ENCODE measurements at places on chromosomes 13 and 19. TPM values are rescaled to one million over a fixed set of nuclear protein-coding genes. Genes with fewer than 3 reads are reported as not detected.

The SIGLEC10 gene
- total RNA-seq: 13.9 TPM

- no peak for DNase-seq
Measured at GRCh38 chr19:35205733-35206323, 22.7 kb downstream of the FAM187B start.

The TGFB1 gene
- 92.6 TPM for total RNA-seq

GRCh38 chr19:48913114-48913889 is 13.2 kb downstream of the NUCB1 start:
- no peak for DNase-seq

The KLF5 gene
- total RNA-seq: 112 TPM

The POLR1D gene
- total RNA-seq: 124 TPM

DNA sequence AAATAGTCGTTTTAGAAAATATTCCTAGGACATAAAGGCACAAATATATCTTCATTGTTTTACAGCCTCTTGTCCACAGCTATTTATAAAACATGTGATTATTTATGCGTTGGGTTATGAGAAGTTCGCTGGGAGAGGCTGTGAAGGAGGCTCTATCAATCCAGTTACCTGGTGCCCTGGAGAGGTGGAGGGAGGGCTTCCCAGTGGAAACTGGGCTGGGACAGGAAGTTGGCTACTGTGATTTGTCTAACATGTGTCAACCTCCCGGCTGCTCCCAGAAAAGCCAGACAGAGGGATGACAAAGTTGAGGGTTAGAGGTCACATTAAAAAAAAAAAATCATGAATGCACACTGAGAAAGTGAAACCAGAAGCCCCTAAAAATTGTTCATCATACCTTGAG is 346.5 kb downstream of the ZNF536 start:
- DNase-seq: no peak

GRCh38 chr19:30046522-30046921 is 104.5 kb downstream of the URI1 start:
- DNase-seq: no peak

The FCHO1 gene
- total RNA-seq: 4.9 TPM

GRCh38 chr13:98466634-98467236 is 110.2 kb downstream of the STK24 start:
- no peak for DNase-seq

The PLEKHA4 gene
- 25.9 TPM for total RNA-seq

The ZNF665 gene
- 2.8 TPM for total RNA-seq

DNA sequence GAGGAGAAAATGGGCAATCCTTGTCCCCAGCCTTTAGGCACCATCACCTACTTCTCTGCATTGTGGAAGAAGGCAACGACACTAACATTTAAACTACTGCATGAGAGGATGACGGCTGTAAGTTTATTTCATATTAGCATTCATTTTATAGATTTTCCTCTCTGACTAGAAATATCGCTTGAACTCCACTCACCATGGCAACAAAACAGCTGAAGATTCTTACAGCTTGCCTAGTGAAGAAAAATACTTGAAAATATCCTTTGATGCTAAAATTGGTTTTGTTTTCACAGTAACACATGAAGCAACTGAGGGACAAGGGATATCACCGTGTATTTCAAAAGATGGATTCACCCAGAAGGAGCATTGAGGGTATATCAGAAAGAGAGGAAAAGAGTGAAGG is 284.3 kb downstream of the LIG4 start:
- DNase-seq: no peak

- no peak for DNase-seq
Measured at GRCh38 chr13:85099245-85099644, 700.0 kb downstream of the SLITRK6 start.

GRCh38 chr19:38162094-38162493 is 61.9 kb downstream of the DPF1 start:
- no peak for DNase-seq

DNA sequence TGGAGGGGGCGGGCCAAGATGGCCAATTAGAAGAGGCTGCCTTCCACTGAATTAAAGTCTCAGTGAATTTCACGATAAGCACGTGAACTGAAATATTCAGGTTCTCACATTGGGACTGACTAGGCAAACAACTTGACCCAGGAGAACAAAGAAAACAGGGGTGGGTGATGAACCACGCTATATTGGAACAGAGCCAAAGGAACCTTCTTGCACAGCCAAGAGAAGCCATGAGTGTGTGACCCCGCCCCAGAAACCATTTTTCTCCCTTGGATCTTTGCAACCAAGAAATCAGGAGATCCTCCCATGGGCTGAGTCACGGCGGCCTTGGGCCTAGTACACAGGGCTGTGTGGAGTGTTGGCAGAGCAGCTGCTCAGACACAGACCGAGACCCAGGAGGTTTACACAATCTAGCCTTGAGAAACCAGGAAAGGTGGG is 36.8 kb downstream of the ERICH4 start:
- peak; percentile 48 for DNase-seq

- DNase-seq: no peak
Measured at GRCh38 chr13:37486171-37486681, 112.3 kb downstream of the POSTN start.

- DNase-seq: no peak
Measured at GRCh38 chr13:69069554-69070133, 1038.0 kb upstream of the ATXN8OS start.

- DNase-seq: no peak
Measured at GRCh38 chr13:91381371-91381770, 17.1 kb upstream of the GPC5 start.

DNA sequence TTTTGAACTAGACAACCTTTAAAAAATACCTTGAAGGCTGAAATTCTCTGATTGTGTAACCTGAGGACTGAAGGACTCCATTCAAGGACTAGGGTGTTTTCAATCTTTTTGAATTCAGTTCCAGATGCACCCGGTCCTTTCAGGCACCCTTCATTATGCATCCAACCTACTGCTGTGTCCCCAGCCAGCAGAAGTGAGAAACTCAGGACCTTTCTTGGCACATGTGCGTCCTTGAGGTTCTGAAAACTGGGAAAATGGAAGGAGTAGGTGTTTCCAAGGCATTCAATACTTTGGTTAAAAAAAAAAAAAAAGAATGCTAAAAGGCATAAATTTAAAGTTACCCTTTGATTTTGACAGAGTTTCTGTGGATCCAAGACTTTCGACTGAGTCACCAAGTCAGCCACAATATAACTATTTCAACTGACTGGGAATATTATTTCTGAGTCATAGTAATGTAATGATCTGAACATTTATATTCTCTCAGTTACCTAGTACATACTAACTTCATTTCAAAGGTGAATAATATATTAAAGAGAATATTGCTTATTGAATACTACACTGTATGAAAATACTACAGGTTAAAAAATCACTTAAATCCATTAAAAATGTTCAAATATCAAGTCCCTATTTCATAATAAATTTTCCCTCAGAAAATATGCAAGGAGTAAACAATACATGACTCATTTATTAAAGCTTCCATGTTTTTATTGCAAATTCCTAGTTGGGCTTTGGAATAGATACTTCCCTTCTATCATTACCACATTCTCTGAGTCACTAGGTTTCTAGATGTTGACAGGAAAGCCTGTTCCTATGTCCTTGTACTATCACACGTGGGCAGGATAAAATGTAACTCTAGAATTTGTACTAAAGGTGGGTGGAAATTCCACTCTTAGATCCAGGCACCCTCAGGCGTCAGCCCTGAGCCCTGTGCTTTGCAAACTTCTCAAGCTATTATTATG is 2.4 kb upstream of the ITGBL1 start:
- DNase-seq: no peak

- DNase-seq: no peak
Measured at GRCh38 chr19:33301144-33301899, 1.0 kb downstream of the CEBPA start.

The ZNF93 gene
- 6.0 TPM for total RNA-seq

- DNase-seq: no peak
Measured at GRCh38 chr13:23918208-23918607, 20.9 kb upstream of the C1QTNF9B start.

GRCh38 chr19:32828643-32829344 is 40.8 kb downstream of the SLC7A9 start:
- no peak for DNase-seq

DNA sequence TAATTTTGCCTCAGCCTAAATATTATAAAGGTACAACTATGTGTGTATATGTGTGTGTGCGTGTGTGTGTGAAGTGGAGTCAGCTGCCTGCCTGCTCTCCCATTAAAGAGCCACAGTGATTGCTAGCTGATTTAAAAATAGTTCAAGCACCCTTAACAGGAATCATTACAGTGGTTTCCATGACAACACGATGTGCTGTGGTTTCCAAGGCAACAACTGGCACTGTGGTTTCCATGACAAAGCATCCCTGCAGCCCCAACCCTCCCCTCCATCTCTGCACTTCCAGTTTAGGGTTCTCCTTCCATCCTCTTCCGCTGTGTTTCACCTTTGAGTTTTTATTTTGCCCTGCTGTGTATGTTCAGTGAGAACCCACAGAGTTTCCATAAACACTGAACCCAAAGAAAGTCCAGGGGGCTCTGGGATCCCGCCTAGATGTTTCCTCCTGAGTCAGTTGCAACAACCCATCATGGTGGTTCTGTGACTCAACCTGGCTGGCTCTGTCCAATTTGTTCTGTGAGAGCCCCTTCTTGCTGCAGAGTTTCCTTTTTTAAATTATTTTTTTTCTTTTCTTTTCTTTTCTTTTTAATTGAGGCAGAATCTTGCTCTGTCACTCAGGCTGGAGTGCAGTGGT is 7.1 kb upstream of the PNMA8A start:
- no peak for DNase-seq

DNA sequence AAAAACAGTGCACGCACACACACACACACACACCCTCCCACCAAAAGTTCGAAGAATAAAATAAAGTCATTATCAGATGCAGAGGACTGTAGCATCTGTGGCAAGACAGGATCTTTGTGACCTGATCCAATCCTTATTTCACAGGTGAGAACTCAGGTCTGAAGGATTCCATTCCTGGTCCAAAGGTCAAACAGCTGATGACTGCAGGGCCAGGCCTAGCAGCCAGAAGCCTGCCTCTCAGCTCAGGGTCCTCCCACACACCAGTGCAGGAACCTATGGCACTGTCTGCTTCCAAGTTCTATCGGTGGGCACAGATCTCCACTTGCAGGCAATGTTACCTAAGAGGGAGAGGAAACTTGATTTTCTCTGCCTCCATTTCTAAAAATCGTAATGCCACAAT is 57.5 kb downstream of the SERP2 start:
- no peak for DNase-seq

The ZNF446 gene
- total RNA-seq: 14.7 TPM

The NR2F6 gene
- 65.7 TPM for total RNA-seq

The VSTM1 gene
- total RNA-seq: 1.2 TPM

The CSNK1A1L gene
- not detected for total RNA-seq

DNA sequence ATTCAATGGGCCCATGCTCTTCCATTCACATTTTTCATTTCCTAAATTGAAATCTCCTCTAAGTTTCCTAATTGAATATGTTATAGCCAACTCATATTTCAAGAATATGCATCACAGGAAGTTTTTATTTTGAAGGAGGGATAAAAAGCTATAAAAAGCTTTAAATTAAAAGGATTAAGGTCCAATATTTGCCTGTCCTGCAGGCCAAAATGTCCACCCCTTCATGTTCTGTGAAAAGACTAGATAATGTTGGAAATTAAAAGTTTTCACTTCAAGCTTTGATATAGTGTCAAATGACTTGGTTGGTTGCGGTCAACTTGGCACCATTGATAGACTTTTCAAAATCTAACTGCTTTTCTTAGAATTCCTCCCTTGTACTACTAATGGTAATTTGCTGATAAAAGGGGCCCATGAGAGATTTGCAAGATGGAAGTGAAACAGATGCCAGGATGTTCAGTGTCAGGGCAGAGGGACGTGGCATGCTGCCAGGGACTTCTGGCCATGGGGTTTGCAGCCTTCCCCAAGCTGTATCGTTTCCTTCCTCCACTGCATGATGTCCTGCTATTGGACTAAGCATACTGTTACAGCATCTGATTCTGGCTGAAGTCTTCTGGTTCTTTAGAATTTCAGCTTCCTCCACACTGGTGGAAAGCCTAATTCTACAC is 547.3 kb upstream of the MIR17HG start:
- DNase-seq: no peak

- DNase-seq: no peak
Measured at GRCh38 chr13:29106651-29107050, 286.5 kb downstream of the MTUS2 start.

DNA sequence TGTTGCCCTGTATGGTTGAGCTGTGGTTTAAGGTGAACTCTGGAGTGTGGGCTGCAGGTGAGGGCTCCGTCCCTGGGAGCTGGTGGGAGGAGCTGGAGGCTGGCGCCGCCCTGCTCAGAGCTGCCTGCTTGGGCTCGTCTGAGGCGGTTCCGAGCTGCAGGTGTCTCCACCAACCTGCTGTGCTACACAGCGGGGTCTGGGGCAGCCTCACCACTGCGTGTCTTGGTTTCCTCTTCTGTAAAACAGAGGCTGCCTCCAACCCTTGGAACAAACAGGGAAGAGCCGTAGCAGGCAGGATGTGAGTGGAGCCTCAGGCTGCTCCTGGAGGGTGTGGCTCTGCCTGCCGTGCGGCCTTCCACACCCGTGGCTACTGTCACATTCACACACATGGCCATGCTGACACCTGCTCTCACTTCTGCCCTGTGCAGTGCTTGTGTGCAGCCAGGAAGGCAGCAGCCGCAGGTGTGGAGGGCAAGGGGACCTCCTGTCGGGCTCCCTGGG is 21.4 kb downstream of the NAXD start:
- DNase-seq: no peak

DNA sequence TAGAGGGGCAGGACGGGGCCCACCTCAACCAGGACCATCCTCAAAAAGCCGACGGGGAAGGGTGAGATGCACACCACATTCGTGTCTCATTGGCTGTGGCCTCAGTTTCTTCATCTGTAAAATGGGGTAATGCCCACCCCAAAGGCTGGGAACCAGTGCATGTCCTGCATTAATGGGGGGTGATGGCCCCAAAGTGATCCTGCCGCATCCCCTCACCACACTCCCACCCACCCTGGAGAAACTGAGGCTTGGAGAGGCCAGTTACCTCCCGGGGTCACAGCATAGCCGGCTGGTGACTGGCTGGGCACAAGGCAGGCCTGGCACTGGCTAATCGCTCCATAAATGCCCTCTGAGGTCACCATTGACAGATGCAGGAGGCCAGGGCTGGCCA is 640 bp upstream of the MIDN start:
- DNase-seq: no peak

- DNase-seq: no peak
Measured at GRCh38 chr13:95325485-95325884, 24.2 kb upstream of the ABCC4 start.
